ENCODE measurements at places on chromosomes 12 and 14.

DNA sequence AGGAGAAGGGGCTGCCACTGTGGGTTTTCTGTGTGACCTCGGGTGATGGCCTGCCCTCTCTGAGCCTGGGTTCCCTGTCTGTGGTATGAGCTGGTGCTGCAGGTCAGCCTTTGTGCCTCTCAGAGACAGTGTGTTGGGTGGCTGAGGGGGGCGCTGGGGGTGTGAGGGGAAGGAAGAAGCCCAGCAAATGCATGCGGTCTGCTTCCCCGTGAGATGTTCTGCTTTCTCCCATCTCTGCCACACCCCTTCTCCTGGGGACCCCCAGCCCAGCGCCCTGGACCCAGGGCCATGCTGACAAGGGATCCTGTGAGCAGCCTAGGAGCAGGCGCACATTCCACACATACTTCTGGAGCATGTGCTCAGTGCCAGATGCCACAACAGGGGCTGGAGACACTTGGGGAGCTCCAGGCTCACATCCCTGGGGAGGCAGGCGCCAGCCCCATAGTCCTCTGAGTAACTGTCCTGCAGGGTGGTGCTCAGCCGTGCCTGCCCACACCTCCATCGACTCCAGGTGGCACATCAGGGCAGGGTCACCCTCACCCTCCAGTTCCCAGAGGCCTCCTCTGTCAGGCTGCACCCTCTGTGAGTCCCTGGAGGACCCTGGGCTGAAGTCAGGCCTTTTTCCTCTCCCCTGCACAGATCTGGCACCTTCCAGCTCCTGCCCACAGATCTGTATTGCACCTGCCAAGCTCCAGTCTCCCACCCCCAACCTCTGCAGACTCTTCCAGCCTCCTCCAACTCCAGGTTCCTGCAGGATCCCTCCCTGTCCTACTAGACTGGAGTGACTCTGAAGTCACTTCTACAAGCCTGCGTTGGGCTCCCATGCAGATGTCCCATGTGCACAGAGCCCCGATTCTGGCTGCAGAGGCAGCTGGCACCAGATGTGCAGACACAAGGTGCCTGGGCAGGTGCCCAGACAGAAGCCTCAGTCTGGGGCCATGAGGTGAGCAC is 205.6 kb downstream of the KIF26A start:
- no peak for DNase-seq

- DNase-seq = no peak
These were observed 3.0 kb downstream of the ENDOU start for GRCh38 chr12:47722136-47722834.

DNA sequence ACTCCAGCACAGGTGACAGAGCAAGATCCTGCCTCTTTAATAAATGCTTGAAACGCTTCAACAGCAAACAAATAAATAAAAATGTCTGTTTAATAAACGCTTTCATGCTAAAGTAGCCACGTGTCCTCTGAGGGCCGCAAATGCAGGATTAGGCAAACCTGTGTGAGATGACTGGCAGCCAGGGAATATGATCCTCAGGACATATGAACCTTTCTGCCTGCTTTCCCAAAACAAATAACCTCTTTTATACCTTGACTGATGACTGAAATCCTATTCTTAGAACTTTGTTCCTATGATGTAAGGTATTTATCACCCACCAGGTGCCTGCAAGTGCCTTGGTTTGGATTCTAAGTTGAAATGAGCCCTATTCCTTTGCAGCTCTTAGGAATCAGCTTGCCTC is 14.5 kb upstream of the FLVCR2 start:
- DNase-seq = no peak

DNA sequence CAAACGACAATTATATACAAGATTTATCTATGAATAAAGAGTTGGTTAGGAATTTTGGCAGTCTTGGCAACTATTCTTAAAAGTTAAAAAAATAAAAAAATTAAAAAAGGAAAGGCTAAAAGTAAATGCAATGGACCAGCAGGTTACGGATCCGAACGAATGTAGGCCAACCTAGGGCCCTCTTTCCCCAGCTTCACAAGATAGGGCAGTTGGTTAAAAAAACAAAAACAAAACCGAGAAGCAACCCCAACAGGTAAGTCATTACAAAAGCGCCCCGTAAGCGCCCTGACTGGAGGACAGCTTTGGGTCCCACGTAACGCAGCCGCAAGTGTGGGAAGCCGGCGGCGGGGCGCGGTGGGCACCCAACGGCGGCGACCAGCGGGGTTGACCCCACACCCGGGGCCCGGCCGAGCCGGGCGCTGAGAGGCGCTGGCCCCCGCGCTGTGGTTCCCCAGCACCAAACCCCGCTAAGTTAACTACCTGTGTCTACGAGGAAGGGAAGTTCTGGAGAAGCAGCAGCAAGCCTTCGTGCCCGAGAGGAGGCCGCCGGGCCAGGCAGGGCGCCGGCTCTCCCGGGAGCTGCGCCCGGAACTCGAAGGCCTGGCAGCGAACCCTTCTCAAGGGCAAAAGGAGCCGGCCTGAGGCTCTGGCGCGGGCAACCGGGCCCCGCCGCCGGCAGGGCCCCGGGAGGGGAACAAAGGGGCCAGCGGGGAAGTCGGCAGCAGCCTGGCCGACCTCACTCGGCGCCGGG is 882 bp downstream of the HECTD1 start:
- peak; percentile 49 for DNase-seq

GRCh38 chr14:94175011-94175745 is 1.1 kb downstream of the PPP4R4 start:
- DNase-seq = no peak

- DNase-seq = no peak
These were observed 53.3 kb downstream of the CALM1 start for GRCh38 chr14:90450151-90450550.

- peak; percentile 20 for DNase-seq
These were observed 254.0 kb upstream of the USP15 start for GRCh38 chr12:62006076-62006732.

DNA sequence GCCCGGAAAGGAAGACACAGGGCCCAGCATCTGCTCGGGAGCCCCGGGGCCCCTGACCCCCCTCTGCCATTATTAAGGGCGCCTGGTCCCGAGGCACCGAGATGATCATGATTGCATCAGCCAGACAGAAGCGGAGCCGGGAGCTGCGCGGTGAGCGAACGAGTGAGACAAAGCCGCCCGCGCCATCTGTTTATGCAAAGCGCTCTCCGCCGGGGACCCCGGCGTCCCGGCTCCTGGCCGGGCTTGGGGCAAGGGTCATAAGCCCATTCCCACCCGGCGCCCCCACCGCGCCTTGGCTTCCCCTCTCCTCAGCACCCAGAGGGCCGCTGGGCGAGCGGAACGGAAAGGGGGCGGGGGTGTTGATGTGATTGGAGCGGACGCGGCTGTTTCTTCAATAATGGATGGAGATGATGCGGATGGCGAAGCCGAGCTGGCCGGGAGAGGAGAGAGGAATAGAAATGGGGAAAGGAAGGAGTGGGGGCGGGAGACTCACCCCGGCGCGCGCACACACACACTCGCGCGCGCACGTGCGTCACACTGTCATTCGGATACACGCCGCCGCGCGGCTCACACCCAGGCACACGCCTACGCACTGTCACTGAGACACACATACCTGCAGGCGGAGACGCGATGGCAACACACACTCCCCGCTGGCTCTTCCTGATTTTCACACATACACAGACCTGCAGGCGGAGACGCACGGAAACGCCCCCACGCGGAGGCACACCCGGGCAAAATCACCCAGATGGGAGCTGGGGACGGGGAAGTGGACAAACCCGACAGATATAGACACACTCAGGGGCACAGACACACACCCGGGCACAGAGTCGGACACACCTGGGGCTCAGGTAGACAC is 10.7 kb downstream of the STAC3 start:
- peak; percentile 57 for DNase-seq

DNA sequence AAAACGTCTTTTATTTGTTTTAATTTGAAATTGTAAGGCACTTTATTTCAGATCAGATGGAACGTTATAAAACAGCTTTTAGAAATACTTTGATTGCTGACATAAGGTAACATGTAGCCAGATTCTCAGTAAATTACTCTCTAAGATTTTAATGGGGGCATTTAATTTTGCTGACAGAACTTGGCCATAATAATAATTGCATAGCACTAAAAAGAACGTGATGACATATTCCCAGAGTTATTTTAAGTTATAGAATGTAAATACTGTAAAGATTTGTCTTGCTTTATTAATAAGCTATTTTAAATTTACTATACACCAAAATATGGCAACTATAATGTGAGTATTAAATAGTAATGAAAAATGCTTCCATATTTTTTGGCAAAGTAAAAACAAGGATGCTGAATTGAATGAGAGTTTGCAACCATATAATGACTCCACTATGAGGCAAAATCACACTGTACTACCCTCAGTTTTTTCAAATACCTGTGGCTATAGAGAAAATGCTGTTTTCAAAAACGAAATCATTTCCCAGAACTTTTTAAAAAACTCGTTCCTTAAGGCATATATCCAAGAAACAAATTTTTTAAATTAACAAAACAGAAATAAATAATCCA is 876 bp downstream of the LUM start:
- no peak for DNase-seq

- DNase-seq = no peak
These were observed 54.6 kb downstream of the TSPAN11 start for GRCh38 chr12:30980955-30981662.

DNA sequence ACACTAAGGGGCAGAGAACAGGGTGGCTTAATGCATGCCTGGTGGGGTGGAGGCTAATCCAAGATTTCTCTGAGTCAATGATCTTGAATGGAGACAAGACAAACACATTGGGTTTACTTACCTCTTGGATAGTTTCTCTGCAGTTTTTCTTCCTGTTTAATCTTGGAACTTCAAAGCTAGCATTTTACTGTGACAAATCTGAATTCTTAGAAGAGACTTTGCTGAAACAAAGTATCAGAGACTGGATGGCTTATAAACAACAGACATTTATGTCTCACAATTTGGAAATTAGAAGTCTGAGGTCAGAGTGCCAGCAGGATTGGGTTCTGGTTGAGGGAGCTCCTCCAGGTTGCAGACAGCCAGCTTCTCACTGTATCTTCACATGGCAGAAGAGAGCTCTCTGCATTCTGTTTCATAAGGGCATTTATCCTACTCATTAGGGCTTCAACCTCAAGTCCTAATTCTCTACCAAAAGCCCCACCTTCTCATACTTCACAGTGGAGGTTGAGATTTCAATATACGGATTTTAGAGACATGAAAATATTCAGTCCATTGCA is 921.8 kb downstream of the VRK1 start:
- no peak for DNase-seq

- DNase-seq = no peak
These were observed 3.5 kb downstream of the A2M start for GRCh38 chr12:9112076-9112853.

- no peak for DNase-seq
These were observed 20.5 kb downstream of the NPC2 start for GRCh38 chr14:74472601-74473000.

DNA sequence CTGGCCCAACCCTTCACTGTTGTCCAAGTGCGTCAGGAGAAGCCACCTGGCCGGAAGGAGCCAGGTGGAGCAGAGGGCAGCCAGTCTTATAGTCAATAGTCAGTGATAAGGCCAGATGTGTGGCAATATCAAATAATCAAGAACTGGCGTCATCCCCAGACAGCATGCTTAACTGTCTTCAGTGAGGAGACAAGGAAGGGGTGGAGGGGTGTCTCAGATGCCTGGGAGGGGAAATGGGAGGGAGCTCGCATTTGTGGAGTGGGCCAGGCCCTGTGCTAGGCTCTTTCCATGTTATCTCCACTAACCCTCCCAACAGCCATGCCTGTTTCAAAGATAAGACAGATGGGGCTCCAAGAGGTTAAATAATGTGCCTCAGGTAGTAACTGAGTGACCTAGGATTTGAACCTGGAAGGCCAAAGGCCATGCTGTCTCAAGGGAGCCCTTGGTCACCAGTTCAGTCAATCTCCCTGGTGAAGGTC is 48.9 kb upstream of the FOS start:
- DNase-seq = peak; percentile 98

- DNase-seq = no peak
These were observed 42.4 kb downstream of the ERH start for GRCh38 chr14:69355607-69356281.

GRCh38 chr14:87833026-87833425 is 160.0 kb downstream of the GALC start:
- no peak for DNase-seq

GRCh38 chr12:32507942-32508320 is 108.6 kb downstream of the FGD4 start:
- DNase-seq = no peak

DNA sequence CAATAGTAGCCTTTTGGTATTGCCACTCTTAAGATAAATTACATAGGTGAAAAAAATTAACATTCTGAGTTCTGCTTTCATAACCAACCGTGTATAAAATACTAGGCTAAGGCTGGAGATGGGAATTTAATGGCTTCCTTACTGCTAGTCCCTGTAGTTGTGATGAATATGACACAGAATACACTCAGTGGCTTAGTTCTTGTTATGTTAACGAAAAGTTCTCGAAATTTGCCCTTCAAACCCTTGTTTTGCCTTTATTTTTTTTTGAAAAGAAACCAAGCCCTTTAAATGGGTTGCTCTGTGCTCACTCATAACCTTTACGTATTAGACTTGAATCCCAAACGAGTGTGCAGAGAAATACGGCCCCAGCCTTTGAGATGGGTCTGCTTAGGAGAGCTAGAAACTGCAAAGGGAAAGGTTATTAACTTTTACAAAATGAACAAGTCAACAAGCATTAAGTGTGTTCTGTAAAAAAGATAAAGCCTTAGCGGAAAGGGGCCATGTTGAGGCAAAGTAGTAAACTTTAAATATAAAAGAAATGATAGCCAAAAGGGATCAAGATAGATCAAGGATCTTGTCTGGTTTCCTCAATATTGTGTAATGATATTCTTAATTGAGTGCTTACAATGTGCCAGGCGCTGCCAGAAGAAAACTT is 1.7 kb downstream of the NUDT4 start:
- DNase-seq = peak; percentile 55

DNA sequence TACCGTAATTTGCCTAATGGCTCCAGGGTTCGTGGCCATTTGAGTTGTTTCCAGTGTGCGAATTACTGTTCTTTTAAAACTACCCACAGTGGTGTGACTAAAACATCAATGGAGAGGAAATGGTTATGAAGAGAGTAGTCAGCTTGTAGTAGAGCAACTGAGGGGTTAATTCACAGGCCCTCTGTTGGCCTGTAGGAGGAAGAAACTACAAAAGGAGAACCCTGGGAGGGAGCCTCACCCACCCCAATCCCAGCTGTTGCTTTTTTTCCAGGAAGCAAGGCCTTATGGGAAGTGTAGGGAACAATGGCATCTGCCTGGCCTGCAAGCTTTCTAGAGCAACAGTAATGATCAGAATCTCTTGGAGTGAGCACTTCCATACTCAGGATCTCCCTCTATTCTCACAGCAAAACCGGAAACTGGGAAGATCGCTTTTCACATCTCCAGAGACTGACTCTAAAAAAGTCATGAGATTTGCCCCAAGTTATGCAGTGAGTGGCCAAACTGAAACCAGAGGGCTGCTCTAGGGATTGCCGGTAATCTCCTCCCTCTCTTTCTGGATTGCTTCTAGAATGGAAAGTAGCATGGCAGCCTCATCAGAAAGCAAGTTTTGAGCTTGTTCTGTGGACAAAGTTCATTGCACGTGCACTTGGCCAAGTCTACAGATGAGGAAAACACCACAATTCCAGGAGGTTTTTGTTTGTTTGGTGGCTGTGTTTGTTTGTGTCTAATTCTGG is 125.3 kb upstream of the PWP1 start:
- DNase-seq = no peak

GRCh38 chr12:6667559-6668210 is 4.8 kb upstream of the ING4 start:
- peak; percentile 46 for DNase-seq
